ENCODE measurements at places on chromosomes 16 and 17. TPM values are rescaled to one million over a fixed set of nuclear protein-coding genes. Genes with fewer than 3 reads are reported as not detected.
A peak's percentile ranks its signal among the peaks of the same experiment; 100 is the strongest.

SRCAP gene
- polyA plus RNA-seq, result 2.8 TPM

DNA sequence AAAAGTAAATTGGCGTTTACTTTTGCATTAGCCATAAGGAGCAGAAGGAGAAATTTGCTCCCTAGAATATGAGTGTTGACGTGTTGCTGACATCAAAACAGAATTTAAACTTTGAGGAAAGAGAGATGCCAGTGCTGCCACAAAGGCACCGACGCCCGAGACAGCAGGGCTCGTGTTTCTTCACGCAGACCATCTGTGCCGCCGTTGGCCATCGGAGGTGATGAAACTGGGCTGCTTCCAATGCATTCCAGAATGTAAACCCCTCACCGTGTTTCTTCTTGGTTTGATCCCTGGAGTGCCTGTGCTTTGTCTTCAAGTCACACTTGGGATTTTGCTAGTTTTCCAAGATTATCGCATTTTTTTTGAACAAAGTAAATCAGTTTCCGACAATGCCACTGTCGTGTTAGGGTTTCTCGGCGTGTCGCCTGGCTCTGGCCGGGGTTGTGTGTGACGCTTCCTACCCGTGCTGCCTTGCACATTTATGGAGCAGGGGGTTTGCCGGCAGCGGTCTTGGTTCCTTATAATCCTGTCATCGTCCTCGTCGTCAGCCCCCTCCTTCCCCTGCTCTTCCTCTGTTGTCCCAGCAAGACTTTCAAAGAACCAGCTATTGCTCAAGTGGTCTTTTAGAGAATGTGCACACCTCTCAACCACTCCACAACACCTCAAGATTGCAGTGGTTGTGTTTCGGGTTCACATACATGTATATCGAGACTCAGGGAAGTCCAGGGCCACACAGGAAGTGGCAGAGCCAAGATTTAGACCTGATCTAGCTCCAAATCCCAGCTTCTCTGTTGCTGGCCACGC lies 103.9 kb downstream of the METRNL start:
- peak overlapping the region; percentile 87 for H3K27ac ChIP-seq
- H3K27me3 ChIP-seq, result peaks cover 10% of the 10 kb centered on the region
- H3K4me1 ChIP-seq, result peaks cover 25% of the 10 kb centered on the region
- no peak for DNase-seq
- H3K4me3 ChIP-seq, result peak overlapping the region; percentile 83
- no peaks in the 10 kb centered on the region for H3K36me3 ChIP-seq

CTRL gene
- polyA plus RNA-seq, result 2.0 TPM

GRCh38 chr17:42378359-42378958 lies 9.8 kb downstream of the STAT3 start:
- peak overlapping the region; percentile 81 for H3K4me3 ChIP-seq
- H3K4me1 ChIP-seq, result peaks cover 61% of the 10 kb centered on the region
- no peaks in the 10 kb centered on the region for H3K27me3 ChIP-seq
- H3K36me3 ChIP-seq, result no peaks in the 10 kb centered on the region
- no peak for DNase-seq
- peak overlapping the region; percentile 81 for H3K27ac ChIP-seq

- no peaks in the 10 kb centered on the region for H3K4me1 ChIP-seq
- H3K27ac ChIP-seq, result no peak overlapping the region
- no peak for DNase-seq
- H3K4me3 ChIP-seq, result no peak overlapping the region
Observed at GRCh38 chr16:56763291-56763916, 33.5 kb downstream of the NUP93 start.

MARVELD3 gene
- polyA plus RNA-seq, result not detected

DNA sequence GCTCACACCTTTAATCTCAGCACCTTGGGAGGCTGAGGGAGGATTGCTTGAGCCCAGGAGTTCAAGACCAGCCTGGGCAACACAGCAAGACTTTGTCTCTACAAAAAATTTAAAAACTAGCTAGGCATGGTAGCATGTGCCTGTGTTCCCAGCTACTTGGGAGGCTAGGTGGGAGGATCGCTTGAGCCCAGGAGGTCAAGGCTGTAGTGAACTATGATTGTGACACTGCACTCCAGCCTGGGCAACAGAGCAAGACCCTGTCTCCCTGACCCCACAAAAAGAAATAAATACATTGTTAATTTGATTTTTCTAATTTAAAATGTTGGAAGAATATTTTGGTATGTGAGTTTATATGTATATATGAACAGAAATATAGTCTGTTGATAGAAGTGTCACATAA lies 22.4 kb upstream of the PHAF1 start:
- peaks cover 9% of the 10 kb centered on the region for H3K4me1 ChIP-seq
- peaks cover 9% of the 10 kb centered on the region for H3K36me3 ChIP-seq
- no peak for DNase-seq
- no peak overlapping the region for H3K4me3 ChIP-seq

TMEM97 gene
- polyA plus RNA-seq, result 11.4 TPM

DNA sequence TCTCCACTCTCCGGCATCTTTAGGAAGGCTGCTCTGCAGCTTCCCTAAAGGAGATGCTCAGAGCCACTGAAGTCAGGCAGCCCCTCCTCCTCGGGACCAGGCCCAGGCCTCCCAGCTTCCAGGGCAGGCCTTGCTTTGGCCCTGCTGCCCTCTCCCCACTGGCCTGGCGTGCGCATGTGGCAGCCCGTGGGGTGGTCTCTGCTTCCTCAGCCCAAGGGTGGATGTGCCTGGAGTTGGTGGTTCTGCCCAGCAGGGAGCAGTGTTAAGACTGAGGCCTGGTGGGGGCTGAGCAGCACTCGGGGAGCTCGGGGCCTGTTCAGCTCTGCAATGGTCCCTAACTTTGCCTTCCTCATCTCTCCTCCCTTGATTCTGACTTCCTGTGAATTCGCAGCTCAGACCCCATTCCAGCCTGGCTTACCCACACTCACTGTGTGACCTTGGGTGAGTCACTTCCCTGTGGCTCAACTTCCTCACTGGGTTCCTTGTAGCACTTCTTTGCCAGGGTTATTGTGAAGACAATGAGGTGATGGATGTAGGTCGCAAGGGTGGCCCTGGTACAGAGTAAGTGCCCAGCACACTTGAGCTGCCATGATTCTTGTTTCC lies 63.2 kb downstream of the NKD1 start:
- H3K27me3 ChIP-seq, result peaks cover 3% of the 10 kb centered on the region
- H3K4me3 ChIP-seq, result no peak overlapping the region
- DNase-seq, result no peak
- no peak overlapping the region for H3K27ac ChIP-seq
- no peaks in the 10 kb centered on the region for H3K36me3 ChIP-seq

- peaks cover 5% of the 10 kb centered on the region for H3K27me3 ChIP-seq
- H3K36me3 ChIP-seq, result no peaks in the 10 kb centered on the region
- H3K27ac ChIP-seq, result peak overlapping the region; percentile 77
- DNase-seq, result peak; percentile 49
- H3K4me3 ChIP-seq, result peak overlapping the region; percentile 95
Observed at GRCh38 chr17:751269-752001, 629 bp downstream of the GEMIN4 start.

ABCA10 gene
- polyA plus RNA-seq, result 1.4 TPM

CLEC16A gene
- 5.6 TPM for polyA plus RNA-seq

KRT36 gene
- polyA plus RNA-seq, result not detected

DNA sequence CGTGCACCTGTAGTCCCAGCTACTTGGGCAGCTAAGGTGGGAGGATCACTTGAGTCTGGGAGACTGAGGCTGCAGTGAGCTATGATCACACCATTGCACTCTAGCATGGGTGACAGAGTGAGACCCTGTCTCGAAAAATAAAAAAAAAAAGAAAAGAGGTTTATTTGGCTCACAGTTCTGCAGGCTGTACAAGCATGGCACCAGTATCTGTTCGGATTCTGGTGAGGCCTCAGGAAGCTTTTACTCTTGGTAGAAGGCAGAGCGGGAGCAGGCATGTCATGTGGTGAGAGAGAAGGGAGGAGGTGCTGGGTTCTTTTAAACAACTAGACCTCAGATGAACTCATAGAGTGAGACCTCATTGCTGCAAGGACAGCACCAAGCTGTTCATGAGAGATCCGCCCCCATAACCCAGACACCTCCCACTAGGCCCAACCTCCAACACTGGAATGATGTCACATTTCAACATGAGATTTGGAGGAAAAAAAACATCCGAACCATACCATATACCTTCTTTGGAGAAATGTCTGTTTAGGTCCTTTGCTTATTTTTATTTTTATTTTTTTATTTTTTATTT lies 10.3 kb upstream of the RMI2 start:
- H3K4me3 ChIP-seq, result no peak overlapping the region
- H3K27me3 ChIP-seq, result peaks cover 18% of the 10 kb centered on the region
- no peaks in the 10 kb centered on the region for H3K4me1 ChIP-seq
- no peak overlapping the region for H3K27ac ChIP-seq

CSH2 gene
- polyA plus RNA-seq, result not detected

DNA sequence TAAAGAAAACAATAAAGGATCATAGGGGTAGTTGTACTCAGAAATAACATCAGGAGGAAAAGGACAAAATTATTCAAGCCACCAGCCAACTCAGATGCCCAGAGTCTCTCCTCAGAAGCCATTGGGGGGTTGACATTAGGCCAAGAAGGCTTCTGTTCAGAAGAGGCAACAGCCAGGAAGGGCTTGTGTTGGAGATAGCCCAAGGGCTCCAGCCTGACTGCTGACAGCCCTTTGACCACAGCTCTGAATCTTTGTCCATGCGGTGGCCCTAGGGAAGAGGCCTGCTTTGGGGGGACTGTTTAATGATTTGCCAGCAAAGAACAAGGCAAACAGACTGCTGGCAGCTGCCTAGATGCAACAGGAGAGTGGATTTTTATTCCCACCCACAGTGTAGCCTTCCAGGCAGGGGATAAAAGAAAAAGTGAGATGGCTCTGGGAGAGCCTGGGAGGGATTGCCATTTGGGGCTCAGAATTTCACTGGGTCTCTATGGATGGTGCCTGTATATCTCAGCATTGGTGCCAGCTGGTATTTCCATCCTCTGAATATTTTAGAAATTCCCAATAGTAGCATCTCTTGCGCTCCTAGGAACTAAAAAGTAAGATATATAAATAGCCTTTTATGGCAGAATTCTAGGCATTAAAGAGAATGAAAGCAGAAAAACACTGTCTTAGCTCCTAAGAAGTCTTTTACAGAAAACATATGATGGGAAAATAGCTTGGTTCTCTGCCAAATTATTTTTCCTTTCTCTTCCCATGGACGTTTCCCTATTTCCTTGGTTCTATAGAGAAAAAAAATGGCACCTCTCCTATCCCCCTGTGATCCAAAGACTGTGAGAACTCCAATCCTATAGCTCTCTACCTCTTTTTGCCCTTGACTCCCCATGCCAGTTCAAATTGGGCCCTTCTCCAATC lies 29.4 kb upstream of the SUPT4H1 start:
- no peak for DNase-seq
- H3K36me3 ChIP-seq, result no peaks in the 10 kb centered on the region
- peak overlapping the region; percentile 87 for H3K27ac ChIP-seq
- H3K4me1 ChIP-seq, result peaks cover 73% of the 10 kb centered on the region

C16orf96 gene
- polyA plus RNA-seq, result not detected

DNA sequence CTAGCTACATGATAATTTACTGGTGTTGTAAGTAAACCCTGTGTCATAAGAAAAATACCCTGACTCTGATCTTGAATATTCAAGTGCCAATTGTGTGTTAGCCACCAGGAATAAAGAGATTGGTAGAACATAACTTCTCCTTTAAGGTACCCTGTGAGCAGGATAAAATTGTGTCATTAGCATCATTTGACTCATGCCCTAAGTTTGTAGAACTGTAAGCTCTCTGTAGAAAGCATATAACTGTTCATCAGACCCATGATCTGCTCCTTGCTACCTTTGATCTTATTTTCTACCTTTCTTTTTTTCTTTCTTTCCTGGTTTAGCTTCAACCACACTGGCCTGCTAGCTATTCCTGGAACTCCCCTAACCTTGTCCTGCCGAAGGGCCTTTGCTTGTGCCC lies 35.8 kb downstream of the PTRH2 start:
- H3K27me3 ChIP-seq, result no peaks in the 10 kb centered on the region
- H3K4me3 ChIP-seq, result no peak overlapping the region
- H3K4me1 ChIP-seq, result peaks cover 6% of the 10 kb centered on the region
- H3K36me3 ChIP-seq, result peaks cover 23% of the 10 kb centered on the region
- H3K27ac ChIP-seq, result no peak overlapping the region
- no peak for DNase-seq

FNDC8 gene
- not detected for polyA plus RNA-seq
